Amniotic epithelial cell (primary cell): ENCODE measurements at places on chromosomes 5 and 9.

DNA sequence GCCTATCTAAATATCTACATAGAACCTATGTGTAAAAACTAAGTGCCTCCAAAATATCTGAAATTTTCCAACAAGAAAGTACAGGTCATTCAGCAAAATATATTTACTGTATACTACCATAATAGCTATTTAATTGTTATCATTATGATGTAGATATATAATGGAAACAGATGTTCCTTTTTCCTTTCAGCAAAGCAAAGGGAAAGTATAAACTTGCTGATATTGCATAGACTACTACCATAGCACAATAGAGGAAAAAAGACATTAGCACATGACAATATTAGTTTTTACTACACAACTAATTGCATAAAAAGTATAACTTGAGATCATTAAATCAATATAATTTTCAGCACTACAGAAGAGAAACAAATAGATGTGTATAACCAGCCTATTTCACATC is 14.9 kb downstream of the NR2F1-AS1 start:
- DNase-seq: no peak

- peak; percentile 4 for DNase-seq
Measured at GRCh38 chr9:80885894-80886293, 803.5 kb downstream of the TLE1 start.

DNA sequence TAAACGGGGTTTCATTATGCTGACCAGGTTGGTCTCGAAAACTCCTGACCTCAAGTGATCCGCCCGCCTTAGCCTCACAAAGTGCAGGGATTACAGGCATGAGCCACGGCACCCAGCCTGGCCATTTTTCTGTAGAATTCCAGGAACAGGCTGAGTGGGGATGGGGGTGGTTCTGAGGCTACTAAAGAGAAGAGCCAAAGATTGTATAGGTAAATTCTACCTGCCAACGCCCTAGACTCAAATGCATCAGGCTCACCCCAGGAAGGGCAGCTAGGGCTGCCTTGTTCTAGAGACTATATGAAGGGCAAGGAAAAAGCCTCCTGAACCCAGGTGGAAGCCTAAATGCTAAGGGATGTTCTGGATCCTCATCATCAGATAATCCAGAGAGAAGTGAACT is 1.6 kb upstream of the C5orf52 start:
- no peak for DNase-seq

DNA sequence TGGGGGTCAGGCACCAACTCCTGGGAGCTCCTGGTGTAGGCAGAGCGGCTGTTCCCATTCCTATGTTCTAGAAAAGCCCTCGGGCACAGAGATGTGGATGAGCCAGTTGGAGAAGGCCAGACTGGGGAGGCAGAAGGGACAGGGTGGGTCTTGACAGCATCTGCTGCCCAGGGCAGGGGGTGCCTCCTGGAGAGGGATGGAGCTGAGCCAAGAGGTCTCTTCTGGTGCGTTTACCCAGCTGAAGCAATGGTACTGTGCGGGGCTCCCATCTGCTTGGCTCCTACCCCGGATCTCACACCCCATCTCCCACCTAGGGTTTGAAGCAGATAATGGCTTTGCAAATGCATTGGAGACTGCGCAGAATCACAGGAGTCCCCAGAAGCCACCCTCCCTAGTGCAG is 41.3 kb downstream of the SHB start:
- no peak for DNase-seq

GRCh38 chr5:138538943-138539627 is 4.0 kb downstream of the ETF1 start:
- no peak for DNase-seq

GRCh38 chr5:171979606-171980005 is 26.8 kb downstream of the FBXW11 start:
- no peak for DNase-seq

GRCh38 chr5:133041910-133042309 is 9.9 kb upstream of the HSPA4 start:
- DNase-seq: peak; percentile 53

DNA sequence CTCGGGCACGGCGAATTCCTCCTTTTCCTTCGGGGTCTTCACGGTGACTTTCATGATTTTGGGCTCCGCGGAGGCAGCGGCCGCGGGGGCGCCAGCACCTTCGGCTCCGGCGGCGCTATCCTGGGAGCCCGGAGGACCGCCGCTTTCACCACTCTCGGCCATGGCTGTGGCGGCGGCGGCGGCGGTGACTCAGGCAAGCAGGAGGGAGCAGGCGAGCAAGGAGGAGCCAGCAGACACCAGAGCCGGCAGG is 315 bp downstream of the UBQLN1 start:
- peak; percentile 73 for DNase-seq

GRCh38 chr5:122490718-122491117 is 178.7 kb downstream of the SNCAIP start:
- DNase-seq: peak; percentile 29

DNA sequence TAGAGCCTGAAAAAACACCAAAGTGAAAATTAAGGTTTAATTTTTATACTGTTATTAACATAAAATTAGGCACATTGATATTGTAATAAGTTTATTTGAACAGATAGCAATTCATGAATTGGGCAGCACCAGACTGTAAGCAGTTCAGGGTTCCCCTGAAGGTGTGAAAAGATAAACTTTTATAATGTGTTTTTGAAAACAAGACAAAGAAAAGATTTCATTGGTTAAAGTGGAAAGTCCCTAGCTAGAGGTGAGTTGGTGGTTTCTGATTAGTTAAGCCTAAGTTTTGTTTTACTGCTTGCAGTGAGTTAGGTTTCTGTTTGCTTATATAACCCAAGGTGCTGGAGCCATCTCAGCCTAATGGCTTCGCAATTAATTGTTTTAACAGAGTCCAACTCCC is 96.5 kb upstream of the RPS23 start:
- DNase-seq: no peak

DNA sequence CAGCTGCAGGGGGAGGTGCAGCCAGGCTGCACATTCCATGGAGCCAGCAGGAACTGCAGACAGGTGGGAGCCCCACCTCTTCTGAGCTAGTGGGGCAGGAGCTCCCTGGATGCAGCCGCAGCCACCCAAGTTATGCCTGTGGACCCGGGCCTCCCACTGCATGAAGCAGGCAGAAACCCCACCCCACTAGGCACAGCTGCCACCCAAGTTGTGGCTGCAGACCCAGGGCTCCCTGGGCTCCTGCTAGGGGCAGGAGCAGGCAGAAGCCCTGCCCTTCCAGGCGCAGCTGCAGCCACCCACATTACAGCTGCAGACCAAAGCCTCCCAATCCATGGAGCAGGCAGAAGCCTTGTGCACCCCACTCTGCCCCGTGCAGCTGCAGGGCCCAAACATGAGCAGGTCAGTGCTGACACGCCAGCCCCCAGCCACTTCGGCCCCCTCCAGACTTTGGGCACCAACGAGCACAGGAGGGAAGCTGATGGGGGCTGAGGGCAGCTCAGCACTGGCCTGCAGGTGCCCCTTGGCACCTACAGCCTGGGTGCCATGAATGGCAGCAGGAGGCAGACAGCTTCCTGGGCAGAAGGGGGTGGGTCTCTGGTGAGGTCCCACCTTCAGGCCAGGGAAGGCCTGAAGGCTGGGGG is 106.9 kb downstream of the C9orf50 start:
- DNase-seq: no peak

GRCh38 chr9:107740088-107740980 is 250.8 kb upstream of the KLF4 start:
- DNase-seq: no peak

DNA sequence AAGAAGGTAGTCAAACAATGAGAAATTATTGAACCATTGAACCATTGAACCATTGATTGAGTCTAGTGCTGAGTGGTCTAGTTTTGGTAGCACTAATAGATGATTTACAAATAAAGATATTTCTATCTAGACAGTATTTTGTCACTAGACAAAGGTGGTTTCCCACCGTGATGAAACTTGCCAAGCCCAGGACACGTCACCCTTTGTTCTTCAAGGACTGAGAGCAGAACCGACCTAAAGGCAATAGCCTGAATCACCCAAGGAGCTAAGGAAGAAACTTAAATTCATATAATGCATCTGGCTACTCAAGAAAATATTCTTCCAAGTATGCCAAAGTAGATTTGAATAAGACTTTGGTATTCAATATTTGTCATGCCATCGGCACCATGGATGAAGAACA is 103.3 kb downstream of the ESM1 start:
- no peak for DNase-seq

DNA sequence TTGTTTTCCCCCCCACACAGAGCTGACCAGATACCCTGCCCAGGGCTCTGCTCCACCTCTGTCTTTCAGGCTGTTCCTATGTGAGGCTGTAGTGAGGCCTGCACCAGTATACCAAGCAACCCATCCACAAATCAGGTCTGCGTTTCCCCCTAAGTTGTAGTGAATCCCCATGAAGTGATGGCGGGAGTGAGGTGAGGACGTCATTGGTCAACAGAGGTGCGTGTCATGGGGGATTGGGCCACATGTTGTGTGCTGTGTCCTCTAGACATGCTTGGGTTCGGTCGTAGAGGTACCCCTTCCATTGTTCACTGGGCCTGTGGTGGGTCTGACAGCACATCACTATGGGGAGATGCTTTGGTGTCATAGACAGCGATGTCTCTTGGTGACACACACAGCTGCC is 184.6 kb downstream of the CACNA1B start:
- no peak for DNase-seq

- DNase-seq: no peak
Measured at GRCh38 chr9:125492719-125493118, 214.3 kb downstream of the MAPKAP1 start.

DNA sequence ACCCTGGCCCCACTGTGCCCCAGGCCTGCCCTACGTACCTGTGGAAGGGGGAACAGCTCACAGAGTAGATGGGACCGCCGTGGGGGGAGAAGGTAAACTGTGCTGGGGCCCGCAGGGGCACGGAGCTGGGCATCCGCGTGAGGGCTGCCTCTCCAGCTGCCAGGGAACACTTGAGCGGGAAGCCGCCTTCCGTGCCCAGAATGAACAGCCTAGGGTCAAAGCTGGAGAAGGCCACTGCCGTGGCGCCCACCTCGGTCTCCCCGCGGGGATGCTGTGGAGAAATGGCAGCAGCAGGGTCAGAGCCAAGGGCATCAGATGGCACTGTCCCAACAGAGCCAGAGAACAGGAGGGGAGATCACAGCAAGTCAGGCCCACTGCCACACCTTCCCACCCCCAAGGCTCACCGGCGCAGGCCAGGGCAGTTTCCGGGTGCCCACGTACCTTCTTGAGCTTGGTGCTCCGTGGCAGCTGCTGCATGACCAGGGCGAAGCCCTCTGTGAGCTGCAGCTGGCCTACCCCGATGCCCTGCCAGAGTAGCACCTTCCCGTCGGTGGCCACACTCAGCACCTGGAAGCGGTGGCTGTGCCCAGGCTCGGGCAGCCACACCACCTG is 21.9 kb downstream of the DYNC2I2 start:
- no peak for DNase-seq

- DNase-seq: no peak
Measured at GRCh38 chr5:134571693-134572405, 46.4 kb downstream of the JADE2 start.

DNA sequence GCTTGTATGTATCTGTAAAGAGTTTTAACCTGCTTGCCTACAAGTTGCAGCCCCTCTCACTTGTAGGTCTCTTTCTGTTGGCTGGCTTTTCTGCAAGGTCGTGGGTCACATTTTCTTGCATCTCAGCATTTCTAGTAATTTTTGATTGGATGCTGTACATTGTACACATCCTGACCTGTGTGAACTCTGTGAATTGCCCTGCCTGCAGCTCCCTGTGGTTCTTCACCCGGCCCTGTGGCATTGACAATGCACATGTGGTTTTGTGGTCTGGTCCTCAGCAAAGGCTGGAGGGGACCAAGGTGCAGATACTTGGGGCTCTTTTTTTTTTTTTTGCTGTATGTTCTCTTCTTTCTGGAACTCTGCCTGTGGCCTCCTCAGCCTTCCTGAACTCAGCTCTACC is 53.6 kb downstream of the WNK2 start:
- DNase-seq: no peak

DNA sequence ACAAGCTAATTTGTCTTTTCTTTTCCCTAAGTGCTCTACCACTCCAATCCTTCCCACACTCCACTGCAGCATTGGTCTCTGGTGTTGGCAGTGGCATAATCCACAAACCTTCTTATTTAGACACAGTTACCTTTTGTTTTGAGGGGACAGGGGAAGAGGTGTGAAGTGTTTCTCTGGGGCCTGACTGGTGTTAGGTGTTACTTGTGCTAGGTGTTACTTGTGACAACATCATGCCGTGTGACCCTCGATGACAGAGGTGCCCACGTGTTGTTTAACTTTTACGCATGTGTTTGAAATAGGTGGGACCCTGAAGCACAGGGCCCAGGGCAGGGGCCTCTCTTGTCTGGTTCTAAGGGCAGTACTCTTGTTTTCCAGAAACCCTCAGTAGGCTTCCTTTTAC is 70.5 kb upstream of the SPRY4 start:
- no peak for DNase-seq

DNA sequence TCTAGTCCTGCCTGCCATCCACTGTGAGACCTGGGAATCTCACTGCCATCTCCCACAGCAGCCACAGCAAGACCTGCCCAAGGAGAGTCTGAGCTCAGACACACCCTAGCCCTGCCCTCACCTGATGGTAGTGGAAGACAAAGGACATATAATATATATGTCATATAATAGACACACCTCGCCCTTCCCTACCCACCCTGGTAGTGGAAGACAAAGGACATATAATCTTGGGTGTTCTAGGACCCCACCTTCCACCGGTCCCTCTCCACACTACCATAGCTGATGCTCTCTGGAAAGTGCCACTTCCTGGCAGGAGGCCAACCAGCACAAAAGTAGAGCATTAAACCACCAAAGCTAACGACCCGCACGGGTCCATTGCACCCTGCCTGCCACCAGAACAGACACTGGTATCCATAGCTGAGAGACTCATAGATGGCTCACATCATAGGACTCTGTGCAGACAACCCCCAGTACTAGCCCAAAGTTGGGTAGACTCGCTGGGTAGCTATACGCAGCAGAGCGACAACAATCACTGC is 545.6 kb downstream of the CAAP1 start:
- DNase-seq: no peak

DNA sequence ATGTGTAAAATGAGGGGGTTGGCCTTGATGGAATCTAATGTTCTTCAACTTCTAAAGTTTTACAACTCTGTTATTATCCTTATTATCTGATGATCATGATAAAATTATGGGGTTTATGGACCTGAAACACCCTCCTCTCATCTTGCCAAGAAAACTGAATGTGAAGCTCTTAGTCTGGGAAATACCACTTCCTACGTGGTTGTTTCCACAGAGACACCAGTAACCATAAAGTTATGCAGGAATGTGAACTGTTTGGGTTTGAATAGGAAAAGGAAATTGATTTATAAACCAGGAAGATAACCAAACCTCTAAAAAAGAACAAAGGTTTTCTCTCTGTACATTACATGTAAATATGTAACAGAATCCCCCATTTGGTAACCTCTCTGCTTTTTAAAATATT is 28.3 kb upstream of the RAI14 start:
- peak; percentile 95 for DNase-seq

DNA sequence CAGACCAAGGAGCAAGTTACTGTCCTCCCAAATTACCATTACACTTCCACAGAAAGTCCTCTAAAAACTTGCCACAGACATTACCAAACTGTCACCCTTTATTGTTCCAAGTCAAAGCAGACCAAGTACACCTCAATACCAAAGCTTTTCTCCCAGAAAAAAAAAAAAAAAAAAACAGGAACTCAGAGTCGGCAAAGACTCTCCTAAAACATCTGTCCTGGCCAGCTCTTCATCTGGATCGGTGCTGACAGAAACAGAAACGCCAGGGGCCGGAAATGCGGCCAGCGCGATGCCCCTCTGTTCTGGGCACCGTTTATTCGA is 718 bp downstream of the DEPDC1B start:
- no peak for DNase-seq

- DNase-seq: peak; percentile 66
Measured at GRCh38 chr5:134524826-134525682, at the start of gene JADE2. Gene JADE2, plus strand, starts transcription at chr5:134525670. Its CDS starts 10,188 bp downstream, at chr5:134535858.
